ENCODE measurements at places on chromosomes 11 and 22.
A peak's percentile ranks its signal among the peaks of the same experiment; 100 is the strongest.

- DNase-seq, result no peak
Measured at GRCh38 chr11:45806937-45807791, 2.2 kb downstream of the SLC35C1 start.

DNA sequence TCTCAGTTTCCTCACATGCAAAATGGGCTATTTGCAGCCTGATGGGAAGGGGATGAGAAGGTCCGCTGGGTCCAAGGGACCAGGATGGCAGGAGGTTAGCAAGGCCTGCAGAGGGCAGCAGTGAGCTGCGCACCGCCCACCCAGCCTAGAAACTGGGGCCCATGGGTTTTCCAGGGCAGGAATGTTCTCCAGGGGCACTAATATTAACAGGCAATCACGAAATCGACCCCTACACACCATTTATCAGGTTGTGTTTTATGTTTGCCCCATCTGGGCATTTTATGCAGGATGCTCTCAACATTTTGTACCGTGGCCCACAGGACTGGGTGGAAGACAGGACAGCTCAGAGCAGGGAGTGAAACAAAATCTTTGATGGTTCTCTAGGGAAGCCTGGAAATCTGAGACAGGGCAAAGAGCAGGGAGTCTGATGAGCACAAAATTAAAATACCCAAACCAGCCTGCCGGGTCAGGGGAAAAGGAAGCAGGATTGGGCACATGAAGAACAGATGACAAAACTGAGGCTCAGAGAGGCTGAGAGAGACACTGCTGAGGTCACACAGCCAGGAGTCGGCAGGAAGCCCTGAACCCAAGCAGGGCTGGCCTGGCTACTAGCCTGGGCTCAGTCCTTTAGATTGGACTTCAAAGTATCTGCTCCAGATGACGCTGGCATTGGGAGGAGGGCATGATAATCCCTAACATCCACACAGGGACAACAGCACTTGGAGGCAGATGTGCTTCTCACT is 1.6 kb upstream of the BCR start:
- peak; percentile 38 for DNase-seq

DNA sequence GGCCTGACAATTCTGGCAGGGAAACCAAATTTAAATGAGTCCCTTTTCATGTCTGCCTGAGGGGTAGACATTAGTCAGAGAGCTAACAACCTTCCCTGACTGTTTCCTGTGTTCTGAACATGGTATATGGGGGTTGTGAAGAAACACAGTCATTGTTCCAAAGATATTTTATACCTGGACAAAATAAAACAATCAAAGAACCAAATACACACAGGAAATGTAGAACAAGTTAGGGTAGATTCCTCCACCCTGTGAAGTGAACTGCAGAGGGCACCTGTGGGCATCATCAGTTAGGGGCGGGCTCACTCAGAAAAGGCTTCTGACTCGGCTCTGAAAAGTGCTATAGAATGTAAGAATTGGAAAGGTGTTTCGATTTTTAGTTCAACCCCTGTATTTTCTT is 231.9 kb upstream of the CADM1 start:
- DNase-seq, result no peak

DNA sequence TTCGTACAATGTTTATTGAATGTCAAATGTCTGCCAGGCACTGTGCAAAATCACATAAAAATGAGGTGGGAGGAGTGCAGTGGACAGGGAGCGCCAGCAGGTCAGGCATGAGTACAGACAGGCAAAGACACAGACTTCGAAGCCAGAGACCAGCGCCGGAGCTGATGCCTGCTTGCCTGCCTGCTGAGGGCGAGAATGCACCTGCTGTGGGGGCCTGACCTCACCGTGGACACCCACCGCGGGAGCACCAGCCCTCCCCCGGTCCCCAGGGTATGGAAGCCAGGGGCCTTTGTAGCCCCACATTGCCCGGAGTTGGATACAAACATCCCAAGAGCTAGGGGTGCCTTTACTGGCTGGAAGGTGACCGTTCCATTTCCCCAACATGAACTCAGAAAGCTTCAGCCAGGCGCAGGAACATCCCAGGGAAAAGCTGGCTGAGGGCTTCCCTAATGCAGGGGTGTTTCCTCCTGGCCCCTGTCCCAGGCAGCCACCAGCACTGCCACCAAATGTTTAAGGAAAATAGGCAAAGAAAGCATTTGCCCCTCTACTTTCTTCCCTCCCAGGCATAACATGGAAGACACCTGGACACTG is 17.9 kb downstream of the IFITM10 start:
- no peak for DNase-seq

DNA sequence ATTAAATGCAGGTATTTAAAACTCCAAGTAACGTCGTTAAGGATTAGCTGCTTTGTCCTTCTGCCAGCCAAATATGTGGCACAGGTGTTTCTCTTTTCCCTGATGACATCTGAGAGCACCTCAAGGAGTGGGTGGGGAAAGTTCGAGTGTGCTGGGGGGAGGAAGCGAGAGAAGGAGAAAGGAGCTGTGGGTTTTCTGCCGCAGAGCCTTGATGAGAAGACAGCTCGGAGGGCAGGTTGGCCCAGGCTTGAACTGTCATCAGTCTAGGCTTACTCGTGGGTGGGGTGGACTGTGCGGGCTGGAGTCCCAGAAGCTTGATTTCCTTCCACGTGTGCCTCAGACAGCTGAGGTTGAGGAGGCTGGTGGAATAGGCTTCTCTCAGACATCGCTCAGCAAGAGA is 15.2 kb upstream of the SORL1-AS1 start:
- DNase-seq, result peak; percentile 45

Measured in stimulated activated CD8-positive, alpha-beta memory T cell treated with anti-CD3 and anti-CD28 coated beads, Interleukin-7, amount 100 ng/mL, for 1 hour (primary cell).